ENCODE measurements at places on chromosomes 2 and 18. TPM values are rescaled to one million over a fixed set of nuclear protein-coding genes. Genes with fewer than 3 reads are reported as not detected.

DNA sequence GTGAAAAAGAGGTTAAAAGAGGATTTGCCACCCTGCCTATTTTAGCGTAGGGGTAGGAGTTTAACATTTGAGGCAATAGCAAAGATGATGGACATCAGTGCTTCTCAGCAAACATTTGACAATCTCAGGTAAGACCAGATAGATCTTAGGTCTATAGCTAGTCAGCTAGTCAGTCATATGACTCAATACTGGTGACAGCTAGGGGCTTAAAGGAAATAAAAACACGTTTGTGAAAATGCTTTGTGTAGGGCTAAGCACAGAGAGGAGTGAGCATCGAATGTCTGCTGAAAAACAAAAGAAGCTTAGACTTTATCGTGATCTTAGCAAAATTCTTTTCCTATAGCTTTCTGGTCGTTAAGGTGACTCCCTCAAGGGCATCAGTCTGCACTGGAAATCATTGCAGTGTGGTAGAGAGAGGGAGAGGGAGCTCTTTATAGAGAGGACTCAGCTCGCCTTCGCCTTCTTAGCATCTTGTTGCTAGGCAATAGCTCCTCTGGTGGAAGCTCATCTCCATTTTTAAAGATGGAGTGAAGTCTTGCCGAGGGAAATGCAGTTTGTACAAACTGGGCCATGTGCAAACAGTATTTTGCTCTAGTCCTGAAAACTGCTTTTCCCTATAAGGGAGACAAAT is 62.8 kb upstream of the SLC38A11 start:
- DNase-seq, result peak; percentile 39

DNA sequence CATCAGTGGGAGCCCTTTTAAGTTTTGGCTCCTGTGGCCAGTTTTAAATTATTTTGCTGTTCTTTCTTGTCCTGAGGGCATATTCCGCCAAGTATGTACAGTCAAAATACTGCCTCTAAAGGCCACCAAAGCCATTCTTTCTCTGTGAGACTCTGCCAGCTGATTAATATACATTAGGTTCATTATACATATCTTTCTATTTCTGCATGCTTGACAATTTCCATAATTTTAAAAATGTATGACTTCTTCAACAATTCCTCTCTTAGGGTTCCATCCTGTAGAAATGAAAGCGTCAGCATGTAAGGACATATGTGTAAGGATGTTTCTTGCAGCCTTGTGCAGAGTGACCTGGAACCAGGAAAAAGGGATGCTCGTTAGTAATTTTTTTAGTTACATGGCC is 291.9 kb downstream of the PHLPP1 start:
- no peak for DNase-seq

DNA sequence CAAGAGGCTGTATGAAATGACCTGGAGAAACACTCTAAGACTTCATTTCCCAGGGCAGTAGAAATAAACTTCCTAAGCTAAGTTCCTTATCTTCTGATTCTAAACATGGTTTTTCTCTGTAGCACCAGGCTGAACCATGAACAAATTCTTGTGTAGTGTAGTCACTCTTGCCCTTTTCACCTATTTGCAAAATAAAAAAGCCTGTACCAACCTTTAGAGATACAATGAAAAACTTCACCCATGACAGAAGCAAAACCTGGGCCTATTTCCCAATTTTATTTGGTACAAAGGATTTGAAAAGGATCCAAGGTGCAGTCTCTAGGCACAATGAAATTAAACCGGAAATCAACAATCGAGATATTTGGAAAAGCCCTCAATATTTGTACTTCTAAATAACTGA is 43.6 kb downstream of the POLR1A start:
- DNase-seq, result no peak

- DNase-seq, result peak; percentile 45
Observed at GRCh38 chr2:105179469-105180372, 61.8 kb upstream of the GPR45 start.

GRCh38 chr2:46547223-46548102 is 68.1 kb downstream of the TMEM247 start:
- no peak for DNase-seq

EPG5 gene
- 35.2 TPM for total RNA-seq

- DNase-seq, result no peak
Observed at GRCh38 chr2:64447317-64448040, 6.5 kb upstream of the LGALSL start.

RTP5 gene
- total RNA-seq, result 2.5 TPM

CHMP1B gene
- total RNA-seq, result 68.8 TPM

- DNase-seq, result no peak
Observed at GRCh38 chr18:10258836-10259474, 195.5 kb upstream of the APCDD1 start.

GRCh38 chr18:36284671-36285295 is 12.7 kb upstream of the FHOD3 start:
- no peak for DNase-seq

- DNase-seq, result no peak
Observed at GRCh38 chr2:143996974-143997373, 522.9 kb downstream of the ZEB2 start.

DNA sequence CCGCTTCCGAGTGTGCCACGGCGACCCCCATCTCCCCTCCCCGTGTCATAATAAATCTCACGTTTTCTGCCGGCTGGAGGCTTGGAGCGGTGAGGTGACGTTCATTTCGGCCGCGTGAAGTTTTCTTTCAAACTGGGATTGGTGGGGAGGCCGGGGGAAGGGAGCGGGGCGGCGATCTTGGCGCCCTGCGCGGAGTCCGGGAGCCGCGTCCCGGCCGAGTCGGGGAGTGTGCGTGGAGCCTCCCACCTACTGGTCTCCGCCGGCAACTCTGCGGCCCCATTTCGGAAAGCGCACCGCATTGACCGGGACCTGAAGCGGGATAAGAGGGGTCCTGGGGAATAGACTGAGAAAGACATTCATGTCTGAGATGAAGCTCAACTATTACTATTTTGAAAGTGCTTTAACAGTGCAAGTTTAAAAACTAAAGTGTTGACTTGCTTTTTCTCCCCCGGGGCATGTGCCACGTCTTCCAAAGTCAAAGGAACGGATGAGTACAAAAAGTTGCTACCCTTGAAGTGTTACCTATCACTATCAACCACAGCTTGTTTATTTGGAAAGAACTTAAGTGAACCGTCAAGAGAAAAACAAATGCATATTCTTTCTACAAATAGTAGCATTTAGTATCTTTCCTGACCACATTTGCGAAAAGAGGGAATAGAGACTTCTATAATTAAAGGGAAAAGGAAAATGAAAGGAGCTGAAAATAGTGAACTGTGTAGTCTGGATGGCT is 818 bp upstream of the IKZF2 start:
- peak; percentile 56 for DNase-seq

EN1 gene
- total RNA-seq, result not detected

DNA sequence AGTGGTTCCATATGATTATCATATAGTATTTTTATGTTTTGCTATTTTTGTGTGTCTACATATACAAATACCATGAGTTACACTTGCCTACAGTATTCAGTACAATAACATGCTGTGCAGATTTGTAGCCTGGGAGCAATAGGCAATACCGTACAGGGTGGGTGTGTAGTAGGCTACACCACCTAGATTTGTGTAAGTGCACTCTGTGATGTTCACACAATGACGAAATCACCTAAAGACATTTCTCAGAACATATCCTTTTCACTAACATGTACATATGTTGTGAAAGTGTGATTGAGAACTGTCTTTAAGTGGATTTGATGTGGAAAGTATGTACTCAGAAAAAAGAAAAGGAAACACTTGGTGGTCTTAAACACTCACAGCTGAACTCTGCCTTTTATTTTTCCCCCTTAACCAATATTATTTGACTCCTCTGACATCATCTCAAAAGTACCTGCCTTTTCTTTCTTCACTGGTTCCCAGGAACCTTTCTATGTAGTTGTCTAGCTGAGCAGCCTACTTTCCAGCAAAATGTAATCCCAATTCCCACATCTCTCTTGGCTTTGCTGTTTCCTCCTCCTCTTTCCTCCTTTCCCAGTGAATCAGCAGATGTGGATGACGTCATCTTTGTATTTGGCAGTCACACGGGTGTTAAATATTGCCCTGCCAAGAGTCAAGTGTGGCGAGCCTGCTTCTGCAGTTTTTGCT is 47.7 kb downstream of the OSBPL6 start:
- DNase-seq, result peak; percentile 67

GLI2 gene
- 2.8 TPM for total RNA-seq

CNPPD1 gene
- total RNA-seq, result 39.3 TPM

GRCh38 chr18:70426818-70427217 is 138.0 kb downstream of the SOCS6 start:
- DNase-seq, result peak; percentile 59

LINC00305 gene
- total RNA-seq, result not detected

DNA sequence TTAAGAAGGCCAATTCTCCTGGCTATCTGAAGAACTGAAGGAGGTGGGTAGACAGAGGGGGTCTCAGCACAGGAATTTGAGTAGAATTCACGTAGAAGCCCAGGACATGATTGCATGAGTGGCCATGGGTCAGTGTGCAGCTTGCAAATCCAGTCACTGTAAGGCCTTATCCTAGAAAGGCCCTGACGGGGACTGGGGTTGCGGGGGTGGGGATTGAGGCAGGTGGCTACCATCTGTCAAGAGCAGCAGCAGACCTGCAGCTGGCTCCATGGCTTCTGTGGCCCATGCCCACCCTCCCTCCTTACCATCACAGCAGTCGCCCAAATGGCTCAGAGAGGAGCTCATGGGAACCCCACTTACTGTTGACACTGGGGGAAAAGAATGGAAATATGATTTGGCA is 34.6 kb upstream of the SLC14A1 start:
- no peak for DNase-seq

DNA sequence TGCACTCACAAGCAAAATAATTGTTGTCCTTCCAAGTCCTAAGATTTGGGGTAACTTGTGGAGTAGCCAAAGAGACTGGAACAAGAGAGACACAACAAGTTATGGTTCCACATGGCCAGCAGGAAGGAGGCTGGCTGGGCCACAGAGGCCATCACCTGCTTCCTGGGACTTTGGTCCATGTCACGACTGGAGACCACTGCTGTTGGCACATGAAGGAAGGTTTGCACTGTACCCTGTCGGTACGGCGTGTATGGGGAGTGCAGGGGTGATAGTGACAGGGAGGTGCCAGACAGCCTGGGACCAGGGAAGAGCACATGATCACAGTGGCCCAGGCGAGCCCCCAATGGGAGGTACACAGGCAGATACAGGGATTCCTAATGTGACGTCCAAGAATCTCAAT is 15.5 kb downstream of the SLC66A2 start:
- no peak for DNase-seq

DNAH6 gene
- total RNA-seq, result 6.6 TPM

DNA sequence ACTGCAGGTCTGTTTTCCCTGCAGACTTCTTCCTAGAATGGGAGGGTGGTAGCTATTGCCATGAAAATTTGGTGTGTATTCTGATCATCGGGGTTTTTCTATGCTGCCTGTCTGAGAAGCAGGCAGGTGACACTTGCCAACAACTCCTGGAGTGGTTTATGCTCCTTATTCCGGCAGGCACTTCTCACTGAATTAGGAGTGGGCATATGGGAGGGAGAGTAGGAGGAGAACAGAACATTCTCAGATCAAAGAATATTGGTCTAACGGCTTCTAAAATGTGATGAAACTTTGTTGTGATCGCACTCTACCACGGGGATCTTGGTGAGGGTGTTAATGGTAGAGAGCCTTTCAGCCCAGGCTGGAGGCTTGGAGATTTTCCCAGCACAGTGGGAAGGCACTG is 480.8 kb downstream of the PLCL1 start:
- peak; percentile 11 for DNase-seq

CNGA3 gene
- 4.4 TPM for total RNA-seq

- no peak for DNase-seq
Observed at GRCh38 chr2:29848566-29849310, 72.6 kb downstream of the ALK start.

GRCh38 chr2:172739661-172740266 is 4.1 kb downstream of the RAPGEF4 start:
- no peak for DNase-seq

DNA sequence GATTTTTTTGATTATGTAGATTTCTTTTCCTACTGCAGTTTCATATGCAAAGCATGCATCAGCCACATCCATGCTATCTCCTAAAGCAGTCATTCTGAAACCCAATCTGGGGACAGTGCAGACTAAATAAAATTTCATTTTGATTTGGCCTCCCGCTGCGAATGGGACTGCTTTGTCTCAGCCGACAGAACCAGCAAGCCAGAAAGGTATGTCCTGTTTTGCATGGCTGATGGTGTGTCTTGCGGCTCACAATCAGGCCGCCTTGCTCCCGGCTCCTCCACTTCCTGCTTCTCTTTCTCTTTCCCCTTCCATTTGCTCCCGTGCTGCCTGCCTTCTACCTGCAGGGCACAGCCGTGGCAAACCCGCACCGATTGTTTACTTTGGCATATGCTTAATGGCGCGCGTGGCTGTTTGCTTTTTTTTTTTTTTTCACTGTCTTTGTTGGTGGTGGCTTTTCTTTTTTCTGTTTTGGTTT is 419.6 kb upstream of the POU3F3 start:
- DNase-seq, result peak; percentile 43

DNA sequence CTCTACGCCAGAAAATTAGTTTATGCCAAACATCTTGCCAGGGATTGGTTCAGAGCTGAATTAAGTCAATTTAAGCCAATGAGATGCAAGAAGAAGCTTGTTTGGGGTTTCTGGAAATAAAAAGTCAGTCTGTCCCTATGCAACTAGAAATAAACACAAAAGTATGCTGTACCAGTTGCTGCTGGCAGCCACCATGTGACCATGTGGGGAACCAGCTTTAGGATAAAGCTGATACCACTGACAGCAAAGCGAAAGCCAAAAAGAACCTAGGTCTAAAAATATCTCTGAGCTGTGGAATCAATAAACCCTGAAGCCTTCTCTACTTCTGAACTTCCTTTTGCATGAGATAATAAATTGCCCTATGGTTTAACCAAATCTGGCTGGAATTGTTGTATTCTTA is 181.8 kb upstream of the PARD3B start:
- DNase-seq, result no peak

DNA sequence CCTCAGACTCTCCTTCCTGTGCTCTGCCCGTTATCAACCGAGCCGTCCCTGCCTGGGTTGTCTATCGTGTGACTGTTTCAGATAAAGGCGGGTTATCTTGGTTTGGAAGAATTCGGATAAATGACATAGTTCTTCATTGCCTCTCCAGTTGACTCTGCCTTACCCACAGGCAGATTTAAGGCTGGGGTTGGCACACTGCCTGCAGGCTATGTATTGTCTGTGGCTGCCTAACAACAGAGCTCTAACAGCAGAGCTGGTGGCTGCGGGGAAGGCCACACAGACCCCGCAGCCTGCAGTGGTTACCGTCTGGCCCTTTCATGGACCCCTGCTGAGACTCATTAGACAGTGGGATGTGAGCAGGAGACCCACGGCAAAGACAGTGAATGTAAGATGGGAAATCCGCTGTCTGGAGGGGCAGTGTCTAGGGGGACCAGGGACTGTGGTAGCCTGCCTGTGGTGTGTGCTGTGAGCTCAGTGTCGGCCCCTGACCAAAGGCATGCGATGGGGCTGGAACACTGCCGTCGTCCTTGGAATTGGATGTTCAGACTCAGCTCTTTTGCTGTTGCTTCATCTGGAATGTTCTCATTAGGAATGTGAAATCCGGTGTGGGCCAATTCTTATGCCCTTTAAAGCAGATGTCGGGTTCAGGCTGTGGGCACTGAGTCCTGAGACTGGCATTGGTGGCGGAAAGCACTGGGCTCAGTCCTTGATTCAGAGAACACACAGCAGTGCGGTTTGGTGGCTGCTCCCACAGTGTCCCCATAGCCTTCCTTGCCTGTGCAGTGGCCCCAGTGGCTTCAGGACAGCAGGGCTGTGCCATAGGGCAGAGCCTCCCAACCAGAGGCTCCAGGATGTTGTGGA is 44.5 kb downstream of the SH3RF3 start:
- DNase-seq, result no peak

- no peak for DNase-seq
Observed at GRCh38 chr2:220188031-220188430, 560.6 kb downstream of the SLC4A3 start.

- no peak for DNase-seq
Observed at GRCh38 chr18:24500766-24501165, 40.3 kb downstream of the HRH4 start.
